Stimulated activated CD4-positive, alpha-beta T cell treated with anti-CD3 and anti-CD28 coated beads, Interleukin-12 subunit alpha, Interleukin-12 subunit beta, amount 100 ng/mL, for 4 hours (primary cell): ENCODE measurements at places on chromosomes 7 and 10.

DNA sequence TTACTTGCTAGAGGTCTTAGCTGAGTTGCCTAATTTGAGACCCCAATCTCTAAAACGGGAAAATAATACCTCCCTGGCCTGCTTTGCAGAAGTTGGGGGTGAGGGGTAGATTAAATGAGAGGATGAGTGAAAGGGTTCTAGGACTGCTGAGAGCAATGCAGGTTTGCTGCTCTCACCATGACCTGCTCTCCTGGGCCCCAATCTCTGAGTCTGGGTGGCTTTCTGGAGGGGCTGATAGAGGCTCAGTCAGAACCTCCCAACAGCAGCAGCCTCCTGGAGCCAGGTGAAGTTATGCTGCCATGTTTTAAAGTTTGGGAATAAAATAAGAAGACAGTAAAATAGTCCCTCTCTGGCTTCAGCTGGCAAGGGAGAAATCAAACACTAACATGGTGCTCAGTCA is 7.3 kb downstream of the UROS start:
- DNase-seq: no peak

GRCh38 chr10:89367529-89367928 is 10.3 kb upstream of the IFIT1B start:
- no peak for DNase-seq

GRCh38 chr10:44891721-44892120 is 19.4 kb upstream of the TMEM72 start:
- no peak for DNase-seq

- no peak for DNase-seq
Measured at GRCh38 chr7:8668627-8669500, 235.5 kb downstream of the NXPH1 start.

DNA sequence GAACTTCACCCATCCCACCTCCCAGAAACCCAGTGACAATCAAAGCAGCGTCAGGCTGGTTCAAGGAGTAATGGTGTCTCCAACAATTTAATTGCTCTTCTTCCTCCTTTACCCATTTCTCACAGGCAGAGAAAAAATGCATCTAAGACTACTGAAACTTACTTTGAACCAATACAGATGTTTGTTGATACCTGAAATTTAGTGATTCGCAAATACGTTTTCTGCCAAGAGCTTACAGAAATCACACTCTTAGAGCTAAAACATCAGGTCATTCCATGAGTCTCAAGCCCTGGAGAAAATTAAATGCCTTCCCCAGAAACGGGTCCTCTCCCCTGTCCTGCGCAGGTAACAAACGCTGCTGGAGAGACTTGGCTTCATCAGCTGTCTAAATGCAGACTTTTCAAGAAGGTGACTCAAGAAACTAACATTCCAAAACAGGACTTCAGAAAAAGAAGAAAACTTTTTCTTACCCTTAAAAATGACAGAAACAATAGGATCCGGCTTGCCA is 443 bp downstream of the MYOF start:
- no peak for DNase-seq

GRCh38 chr10:121583258-121583657 is 15.0 kb downstream of the FGFR2 start:
- DNase-seq: no peak

- no peak for DNase-seq
Measured at GRCh38 chr10:79219322-79219957, 127.8 kb upstream of the PPIF start.

DNA sequence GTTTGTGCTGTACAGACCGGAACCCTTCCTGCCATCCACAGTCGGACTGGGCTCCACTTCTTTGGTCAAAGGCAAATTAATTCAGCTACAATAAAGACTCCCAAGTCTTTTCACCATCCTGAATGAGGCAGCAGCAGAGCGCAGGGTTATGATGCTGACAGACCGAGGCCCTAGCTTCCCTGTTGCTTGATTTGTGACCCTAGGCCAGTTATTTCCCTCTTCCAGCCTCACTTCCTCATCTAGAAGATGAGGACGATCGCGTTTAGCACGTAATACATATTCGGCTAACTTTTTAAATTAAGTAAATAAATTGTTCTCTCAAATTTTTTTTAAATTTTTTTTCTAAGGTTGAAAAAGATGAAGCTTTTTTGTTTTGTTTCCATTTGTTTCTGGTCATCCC is 18.1 kb downstream of the ADRB1 start:
- DNase-seq: no peak

- DNase-seq: no peak
Measured at GRCh38 chr10:112844681-112845544, 105.1 kb upstream of the TCF7L2 start.

GRCh38 chr7:82173400-82174021 is 270.1 kb downstream of the CACNA2D1 start:
- DNase-seq: no peak

DNA sequence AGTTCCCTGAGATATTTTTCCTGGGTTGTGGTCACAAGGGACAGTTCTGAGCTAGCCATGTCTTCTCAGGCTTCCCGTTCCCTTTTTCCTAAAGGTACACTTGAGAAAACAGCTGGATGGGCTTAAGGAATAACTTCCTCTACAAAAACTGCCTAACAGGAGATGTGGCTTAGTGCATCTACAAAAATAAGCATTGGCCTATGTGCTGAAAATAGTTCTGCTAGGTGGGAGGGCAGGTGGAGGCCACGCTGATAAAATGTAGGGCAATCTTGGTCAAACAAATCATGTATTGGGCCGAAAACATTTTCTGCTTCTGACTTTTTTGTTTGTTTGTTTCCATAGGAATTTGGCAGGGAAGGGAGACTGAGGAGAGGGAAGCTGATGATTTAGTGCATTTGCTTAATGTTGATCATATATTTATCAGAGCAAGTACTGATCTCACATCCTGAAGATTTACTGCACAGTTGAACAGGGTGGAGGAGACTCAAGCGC is 409.4 kb upstream of the FZD8 start:
- no peak for DNase-seq

DNA sequence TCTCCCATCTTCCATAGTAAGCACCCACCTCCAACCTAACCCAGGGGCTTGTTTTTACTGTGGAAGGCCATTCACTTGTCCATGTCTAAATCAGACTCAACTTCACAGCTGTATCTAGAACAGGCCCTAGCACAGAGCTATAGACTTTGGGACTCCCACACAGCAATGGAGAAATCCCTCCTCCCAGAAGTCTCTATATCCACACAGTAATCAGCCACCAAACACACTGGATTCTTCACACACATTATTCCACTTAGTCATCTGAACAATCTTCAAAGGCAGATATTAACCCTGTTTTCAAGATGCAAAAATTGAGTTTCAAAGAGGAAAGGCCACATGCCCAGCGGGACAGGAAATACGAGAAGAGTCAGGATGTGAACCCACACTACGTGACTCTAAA is 81.8 kb downstream of the MALSU1 start:
- DNase-seq: no peak

GRCh38 chr10:501596-501995 is 187.9 kb downstream of the DIP2C start:
- no peak for DNase-seq

GRCh38 chr7:90910136-90910535 is 314.0 kb downstream of the CDK14 start:
- DNase-seq: no peak

DNA sequence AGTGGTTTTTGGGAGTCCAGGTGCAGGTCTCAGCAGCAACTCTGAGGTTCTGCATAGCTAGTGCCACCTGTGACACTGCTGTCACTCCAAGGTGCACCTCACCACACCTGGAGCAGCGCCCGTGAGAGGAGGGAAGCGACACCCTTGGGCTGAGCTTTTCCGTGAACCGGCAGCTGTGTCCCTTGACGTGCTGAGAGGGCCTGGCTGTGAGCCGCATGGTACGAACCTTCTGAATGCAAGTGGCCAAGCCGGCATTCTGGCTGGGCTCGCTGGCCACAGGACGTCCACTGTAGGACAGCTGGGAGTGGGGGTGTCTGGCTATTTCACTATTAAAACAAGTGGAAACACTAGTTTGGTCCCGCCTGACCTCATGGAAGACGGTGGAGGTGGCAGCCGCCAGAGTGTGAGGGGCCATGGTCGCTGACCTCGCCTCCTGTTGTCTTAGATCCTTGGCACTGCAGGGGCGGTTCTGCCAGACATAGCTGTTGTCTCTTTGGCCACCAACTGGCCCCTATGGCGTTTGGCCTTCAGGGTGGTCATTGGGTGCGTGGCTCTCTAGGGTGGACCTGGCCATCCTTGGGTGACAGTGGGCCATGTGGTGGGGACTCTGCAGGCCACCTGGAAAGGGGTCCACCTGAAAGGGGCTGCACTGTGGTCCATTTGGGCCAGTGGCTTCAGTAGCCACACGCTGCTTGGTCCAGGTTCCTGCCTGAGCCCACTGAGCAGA is 12.9 kb downstream of the INPP5A start:
- DNase-seq: no peak

GRCh38 chr7:142454862-142455261 is 197.0 kb upstream of the PRSS58 start:
- no peak for DNase-seq

DNA sequence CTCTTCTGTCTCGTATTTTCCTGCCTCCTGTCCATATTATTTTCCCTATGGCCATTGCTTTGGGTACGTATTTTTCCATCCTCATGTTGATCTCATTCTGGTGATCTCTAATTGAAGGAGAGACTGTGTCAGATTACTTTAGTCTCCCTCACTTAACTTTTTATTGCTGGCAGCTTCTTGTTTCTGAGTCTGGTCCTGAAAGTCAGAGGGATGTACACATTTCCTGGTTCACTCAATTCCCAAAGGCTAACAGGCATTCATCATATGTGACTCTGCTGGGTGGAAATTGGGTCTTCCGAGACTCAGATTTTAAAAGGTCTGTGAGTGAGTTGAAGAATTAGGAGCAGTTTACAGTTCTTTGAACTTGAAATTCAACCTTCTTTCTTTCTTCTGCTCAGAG is 10.9 kb downstream of the UMAD1 start:
- no peak for DNase-seq

DNA sequence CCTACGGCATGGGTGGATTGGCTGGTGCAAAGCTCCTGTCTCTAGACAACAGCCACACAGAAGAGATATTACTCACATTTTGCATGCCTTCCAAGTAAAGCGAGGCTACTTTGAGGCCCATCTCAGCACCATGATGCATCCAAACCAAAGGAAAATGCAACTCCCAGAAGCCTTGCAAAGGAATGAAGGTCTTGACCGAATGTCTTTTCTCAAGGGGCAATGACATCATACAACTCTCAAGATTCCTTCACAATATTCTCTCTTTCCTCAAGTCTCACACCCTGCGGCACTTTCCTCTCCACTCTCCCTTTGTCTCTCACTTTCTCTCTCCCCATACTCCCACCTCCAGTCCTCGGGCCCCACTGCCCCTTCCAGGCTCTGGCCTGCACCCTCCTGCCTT is 44.8 kb upstream of the CPXM2 start:
- DNase-seq: no peak

- DNase-seq: no peak
Measured at GRCh38 chr10:12187321-12187905, 8.3 kb downstream of the NUDT5 start.

- no peak for DNase-seq
Measured at GRCh38 chr7:153584132-153584531, 468.1 kb upstream of the DPP6 start.
